ENCODE measurements at places on chromosomes 1 and 21.

- peak; percentile 62 for DNase-seq
Measured at GRCh38 chr1:52928015-52928404, 934 bp downstream of the SCP2 start.

GRCh38 chr1:177122461-177123251 lies 41.9 kb downstream of the ASTN1 start:
- no peak for DNase-seq

- DNase-seq: no peak
Measured at GRCh38 chr1:89863165-89863830, 42.5 kb downstream of the LRRC8D start.

DNA sequence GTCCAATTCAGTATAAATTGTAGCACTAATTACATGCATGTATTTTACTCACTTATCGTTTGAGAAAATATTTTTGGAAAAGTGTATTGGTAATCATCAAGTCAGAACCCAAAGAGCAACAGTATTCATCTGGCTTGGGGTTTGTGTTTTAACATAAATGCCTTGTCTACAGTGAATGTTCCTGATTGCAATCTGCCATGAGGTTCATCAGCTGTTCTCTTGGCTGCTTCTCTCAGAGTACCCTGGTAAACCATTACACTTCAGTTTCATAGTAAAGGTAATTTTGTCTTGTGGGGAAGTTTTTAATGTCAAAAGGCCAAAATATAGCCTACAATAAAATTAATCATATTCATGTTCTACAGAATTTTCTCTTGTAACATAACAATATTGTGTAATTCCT lies 150.3 kb downstream of the IFI44 start:
- DNase-seq: no peak

DNA sequence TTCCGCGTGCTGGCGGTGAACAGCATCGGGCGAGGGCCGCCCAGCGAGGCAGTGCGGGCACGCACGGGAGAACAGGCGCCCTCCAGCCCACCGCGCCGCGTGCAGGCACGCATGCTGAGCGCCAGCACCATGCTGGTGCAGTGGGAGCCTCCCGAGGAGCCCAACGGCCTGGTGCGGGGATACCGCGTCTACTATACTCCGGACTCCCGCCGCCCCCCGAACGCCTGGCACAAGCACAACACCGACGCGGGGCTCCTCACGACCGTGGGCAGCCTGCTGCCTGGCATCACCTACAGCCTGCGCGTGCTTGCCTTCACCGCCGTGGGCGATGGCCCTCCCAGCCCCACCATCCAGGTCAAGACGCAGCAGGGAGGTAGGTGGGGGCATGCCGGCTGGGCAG lies 58.8 kb upstream of the KDM4A start:
- no peak for DNase-seq

DNA sequence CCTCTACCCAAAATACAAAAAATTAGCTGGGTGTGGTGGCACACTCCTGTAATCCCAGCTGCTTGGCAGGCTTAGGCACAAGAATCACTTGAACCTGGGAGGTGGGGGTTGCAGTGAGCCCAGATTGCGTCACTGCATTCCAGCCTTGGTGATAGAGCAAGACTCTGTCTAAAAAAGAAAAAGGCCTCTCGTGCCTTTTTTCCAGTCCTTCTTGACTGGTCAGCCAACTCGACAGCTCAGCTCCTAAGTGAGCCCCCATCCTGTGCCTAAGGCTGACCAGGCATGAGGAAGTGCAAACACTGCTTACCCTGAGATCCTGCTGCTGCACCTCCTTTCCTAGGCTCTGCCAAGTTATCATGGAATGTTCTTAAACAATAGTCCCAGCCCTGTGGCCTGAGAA lies 10.1 kb upstream of the PROK1 start:
- DNase-seq: no peak

GRCh38 chr1:74971982-74972381 lies 162.2 kb upstream of the LHX8 start:
- DNase-seq: no peak

GRCh38 chr1:38210021-38210894 lies 163.7 kb upstream of the POU3F1 start:
- DNase-seq: no peak

- no peak for DNase-seq
Measured at GRCh38 chr1:166193057-166193698, 26.4 kb upstream of the FAM78B start.

DNA sequence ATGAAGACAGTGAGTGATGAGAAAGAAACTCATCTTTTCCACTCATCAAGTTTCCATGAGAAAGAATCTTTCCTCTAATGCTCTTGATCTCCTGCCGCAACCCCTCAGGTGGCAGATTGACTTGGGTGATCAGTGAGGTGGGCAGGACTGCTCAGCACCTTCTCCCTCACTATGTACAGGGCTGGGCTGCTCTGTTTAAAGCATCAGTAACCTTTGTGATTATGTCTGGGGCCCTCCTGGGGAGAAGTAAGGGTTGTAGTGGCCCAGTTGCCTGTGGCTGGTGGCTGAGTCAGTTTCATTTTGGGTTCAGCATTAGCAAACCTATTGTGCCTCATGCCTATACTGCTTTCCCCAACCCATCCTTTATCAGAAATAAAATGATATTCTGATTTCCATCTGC lies 366.0 kb downstream of the TTLL7 start:
- DNase-seq: no peak

- peak; percentile 59 for DNase-seq
Measured at GRCh38 chr1:147225193-147225730, at the start of gene FMO5. TSS of gene FMO5 (minus strand) at chr1:147225339. CDS start at chr1:147225029, 310 bp downstream.

- no peak for DNase-seq
Measured at GRCh38 chr1:84842748-84843231, 50.2 kb downstream of the LPAR3 start.

DNA sequence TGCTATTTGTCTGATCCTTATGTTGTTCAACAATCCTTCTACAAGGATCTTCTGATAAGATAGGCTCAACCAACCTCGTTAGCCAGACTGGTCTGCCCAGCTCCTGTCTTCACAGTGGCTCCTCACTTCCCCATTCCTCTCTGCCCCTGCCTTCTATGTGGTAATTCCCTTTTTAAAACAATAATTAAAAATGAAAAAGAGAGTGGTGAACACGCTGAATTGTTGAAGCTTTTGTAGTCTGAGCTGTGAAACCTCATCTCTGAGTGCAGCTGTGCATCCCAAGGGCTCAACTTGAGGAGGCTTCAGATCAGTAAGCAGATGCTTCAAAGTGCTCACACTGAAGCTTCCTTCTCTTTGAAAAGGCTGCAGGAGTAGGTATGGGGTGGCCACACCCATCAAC lies 70.7 kb upstream of the JUN start:
- no peak for DNase-seq

GRCh38 chr1:44050261-44050660 lies 19.0 kb upstream of the SLC6A9 start:
- DNase-seq: no peak

GRCh38 chr1:183313063-183313462 lies 105.1 kb downstream of the NMNAT2 start:
- DNase-seq: no peak

DNA sequence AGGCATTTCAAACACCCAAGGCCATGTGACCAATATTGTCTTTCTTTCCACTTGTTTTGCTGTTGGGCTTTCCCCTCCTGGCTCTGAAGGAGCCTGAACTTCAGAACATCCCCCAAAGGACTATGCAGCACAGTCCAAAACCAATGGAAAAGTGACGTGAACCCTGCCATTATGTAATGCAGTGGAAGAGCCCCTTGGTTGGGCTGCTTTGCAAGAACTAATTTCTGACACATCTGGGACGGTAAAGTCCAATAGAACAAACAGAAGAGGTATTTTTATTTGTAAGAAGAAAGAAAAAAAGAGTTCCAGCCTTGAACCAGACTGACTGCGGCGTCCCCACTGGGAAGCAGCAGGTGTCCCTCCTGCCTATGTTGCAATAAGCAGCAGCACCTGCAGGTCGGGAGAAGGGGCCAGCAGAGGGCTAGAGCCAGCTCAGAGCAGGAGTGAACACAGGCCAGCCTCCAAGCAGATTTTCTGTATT lies 116.7 kb downstream of the CDC7 start:
- DNase-seq: no peak

All from SJSA1 (cell line).